ENCODE measurements at places on chromosomes 12 and 14.
A peak's percentile ranks its signal among the peaks of the same experiment; 100 is the strongest.

DNA sequence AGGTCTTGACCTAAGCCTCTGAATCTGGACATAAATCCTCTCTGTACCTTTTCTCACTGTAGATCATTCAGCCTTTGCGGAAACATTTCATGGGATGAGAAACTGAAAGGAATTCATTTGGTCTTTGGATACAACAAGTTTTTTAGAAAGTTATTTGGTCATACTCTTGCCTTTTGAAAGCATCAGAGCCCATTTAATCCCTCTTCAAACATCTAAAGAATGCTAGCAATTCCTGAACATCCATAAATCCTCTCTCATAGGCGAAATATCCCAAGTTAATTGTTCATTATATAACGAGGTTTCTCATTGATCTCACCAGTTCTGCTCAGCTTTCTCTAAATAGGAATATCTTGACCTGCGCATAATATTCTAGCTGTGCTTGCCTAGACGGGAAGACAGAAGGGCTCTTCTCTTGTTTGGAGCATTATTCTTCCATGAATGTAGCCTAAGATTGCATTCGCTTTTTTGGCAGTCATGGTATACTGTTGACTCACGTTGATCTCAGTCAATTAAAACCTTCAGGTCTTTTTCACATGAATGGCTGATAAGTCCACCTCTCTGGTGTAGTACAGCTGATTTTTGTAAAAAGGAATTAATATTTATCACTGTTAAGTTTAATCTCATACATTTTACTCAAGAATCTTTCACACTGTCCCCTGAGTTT lies 24.1 kb downstream of the NTN4 start:
- DNase-seq, result no peak

- DNase-seq, result no peak
These were observed 261.5 kb upstream of the CLEC14A start for GRCh38 chr14:38517426-38517825.

- no peak for DNase-seq
These were observed 230.3 kb downstream of the BCAT1 start for GRCh38 chr12:24718617-24719016.

- no peak for DNase-seq
These were observed 262.4 kb upstream of the HMGA2 start for GRCh38 chr12:65561798-65562382.

DNA sequence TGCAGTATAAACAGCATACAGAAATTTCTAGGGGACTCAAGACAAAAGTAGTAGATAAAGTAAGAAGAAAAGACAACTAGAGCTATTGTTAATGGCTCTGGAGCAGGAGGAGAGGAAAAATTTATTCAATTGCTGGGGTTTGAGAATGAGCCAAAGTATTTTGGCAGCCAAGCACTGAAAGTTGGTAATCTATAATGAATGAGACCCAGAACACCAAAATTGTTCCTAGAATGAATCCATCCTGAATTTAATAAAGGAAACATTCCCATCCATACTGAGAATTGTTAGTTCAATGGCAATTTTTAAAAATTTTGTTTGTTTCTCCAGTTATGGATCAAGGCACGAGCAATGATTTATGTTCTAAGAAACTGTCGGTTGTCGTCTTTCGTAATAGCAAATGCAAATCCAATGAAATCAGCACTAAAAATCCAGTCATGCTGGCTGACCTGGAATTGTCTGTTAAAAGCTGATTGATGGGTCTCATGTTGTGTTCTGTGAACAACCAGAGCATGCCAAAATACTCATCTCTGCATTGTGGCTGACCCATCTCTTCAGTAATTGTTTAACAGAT lies 170.9 kb upstream of the LMNTD1 start:
- no peak for DNase-seq

DNA sequence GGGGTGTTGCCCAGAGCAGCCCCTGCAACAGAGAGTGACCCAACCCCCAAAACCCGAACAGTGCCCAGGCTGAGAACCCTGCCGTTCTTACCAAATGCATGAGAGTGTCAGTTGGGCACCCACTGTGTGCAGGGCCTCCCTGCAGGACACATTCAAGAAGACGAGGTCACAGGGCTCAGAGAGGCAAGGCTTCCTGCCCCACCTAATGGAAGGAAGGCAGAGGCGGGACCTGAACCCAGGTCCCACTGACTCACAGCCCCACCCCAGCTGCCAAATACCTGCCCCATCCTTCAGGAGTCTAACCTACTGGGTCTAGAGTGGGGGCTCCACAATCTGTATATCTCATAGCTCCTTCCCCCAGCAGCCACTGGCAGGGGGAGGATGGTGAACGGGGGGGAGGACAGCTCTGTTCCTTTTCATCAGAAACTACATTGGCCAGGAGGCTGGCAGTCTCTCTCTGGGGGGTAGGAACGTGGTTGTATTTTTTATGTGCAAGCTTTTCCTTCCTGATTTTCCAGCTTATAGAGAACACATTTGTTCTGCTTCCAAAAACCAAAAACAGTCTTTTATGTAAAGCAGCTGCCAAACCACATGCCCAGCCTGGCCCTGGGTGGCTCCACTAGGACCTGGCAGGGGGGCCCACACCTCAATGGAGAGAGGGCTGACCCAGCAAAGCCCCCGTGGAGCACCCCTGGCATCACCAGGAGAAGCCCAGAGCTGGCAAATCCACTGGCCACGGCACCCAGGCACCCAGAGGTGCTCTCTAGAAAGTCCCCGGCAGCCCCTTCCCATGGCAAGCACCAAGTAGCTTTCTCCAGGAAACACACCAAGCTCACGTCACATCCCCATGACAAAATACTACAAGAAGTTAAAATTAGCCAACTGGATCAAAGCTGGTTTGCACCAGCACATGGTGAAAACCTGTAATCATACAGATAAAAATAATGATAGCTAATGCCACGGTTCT lies 17.0 kb downstream of the NCOR2 start:
- peak; percentile 58 for DNase-seq
